ENCODE measurements at places on chromosomes 4 and X. TPM values are rescaled to one million over a fixed set of nuclear protein-coding genes. Genes with fewer than 3 reads are reported as not detected.

The TCP11X1 gene
- total RNA-seq = not detected

The C4orf50 gene
- total RNA-seq = 0.10 TPM

The PAK3 gene
- total RNA-seq = 5.5 TPM

The OTOP1 gene
- 1.5 TPM for total RNA-seq

The XAGE1A gene
- total RNA-seq = not detected

The CSAG3 gene
- not detected for total RNA-seq

The PAPSS1 gene
- total RNA-seq = 55.1 TPM

The PNCK gene
- total RNA-seq = 0.92 TPM

The RIPPLY1 gene
- total RNA-seq = not detected

The ETDB gene
- total RNA-seq = not detected

All from tongue (tissue), 3 donors.